ENCODE measurements at places on chromosomes 2 and 18.

DNA sequence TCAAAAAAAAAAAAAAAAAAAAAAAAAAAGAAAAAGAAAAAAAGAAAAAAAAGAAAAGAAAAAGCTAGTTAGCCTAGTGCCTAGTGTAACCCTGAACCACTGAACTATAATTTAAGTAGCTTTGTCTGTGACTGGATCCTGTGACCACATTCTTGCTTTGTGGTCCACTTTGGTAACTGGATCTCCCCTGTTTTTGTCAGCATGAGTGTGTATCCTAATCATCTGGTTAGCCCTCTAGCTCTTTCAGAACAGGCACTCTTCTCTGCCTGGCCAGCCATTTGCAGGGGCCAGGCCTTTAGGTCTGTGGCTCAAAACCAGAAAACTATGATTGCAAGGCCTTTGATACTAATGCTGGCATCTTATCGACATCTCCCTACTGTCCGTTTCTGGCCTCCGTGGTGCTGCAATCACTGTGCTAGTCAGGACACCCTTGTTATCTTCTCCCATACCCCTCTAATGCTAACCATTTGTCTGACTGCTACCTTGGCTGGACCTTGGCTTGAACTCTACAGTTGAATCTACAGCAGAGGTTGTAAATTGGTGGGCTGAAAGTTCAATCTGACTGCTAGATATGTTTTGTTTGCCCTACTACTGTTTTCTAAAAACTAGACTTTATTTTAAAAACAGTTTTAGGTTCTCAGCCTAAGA is 40.5 kb downstream of the RBKS start:
- no peak for DNase-seq

GRCh38 chr2:219645631-219646527 is 18.4 kb downstream of the SLC4A3 start:
- peak; percentile 80 for DNase-seq

DNA sequence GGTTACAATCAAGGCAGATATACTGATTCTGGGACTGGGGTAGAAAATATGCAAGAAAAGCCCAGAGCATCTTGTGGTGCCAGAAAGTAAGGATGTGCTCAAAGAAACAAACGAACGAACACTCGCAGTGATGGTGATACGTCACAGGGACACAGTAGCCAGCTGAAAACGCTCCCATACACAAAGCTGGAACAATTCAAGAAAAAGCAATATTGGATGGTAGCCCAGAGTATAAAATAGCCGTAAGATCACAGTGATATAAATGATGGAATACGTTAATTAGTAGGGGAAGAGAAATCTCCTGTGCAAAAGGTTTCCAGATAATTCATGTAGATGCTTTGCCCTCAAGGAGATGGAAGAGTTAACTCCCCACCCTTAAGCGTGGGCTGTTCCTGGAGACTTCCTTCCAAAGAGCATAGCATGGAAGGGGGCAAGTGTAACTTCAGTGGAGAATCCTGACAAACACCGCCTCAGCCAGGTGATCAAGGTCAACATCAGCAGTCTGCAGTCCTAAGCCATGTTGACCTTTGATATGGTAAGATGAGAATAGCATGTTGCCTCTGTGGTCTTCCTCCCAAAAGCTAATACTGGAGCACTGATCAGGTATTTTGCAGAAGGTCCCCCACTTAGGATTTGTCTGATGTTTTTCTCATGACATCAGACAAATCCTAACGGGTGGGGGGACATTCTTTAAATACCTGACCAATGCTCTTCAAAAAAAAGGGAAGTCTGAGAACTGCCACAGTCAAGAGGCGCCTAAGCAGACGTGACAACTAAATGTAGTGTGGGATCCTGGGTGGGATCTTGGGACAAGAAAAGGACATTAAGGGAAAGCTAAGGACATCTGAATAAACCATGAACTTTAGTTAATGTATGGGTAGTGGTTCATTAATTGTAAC is 99.0 kb downstream of the NCK2 start:
- no peak for DNase-seq

- DNase-seq = no peak
Observed at GRCh38 chr2:47935071-47935470, 28.8 kb upstream of the FBXO11 start.

GRCh38 chr2:37871456-37872191 is 53.5 kb upstream of the RMDN2 start:
- DNase-seq = peak; percentile 80

GRCh38 chr2:61471905-61472805 is 1.3 kb upstream of the USP34 start:
- DNase-seq = peak; percentile 45

GRCh38 chr2:219783359-219783975 is 156.0 kb downstream of the SLC4A3 start:
- DNase-seq = no peak

DNA sequence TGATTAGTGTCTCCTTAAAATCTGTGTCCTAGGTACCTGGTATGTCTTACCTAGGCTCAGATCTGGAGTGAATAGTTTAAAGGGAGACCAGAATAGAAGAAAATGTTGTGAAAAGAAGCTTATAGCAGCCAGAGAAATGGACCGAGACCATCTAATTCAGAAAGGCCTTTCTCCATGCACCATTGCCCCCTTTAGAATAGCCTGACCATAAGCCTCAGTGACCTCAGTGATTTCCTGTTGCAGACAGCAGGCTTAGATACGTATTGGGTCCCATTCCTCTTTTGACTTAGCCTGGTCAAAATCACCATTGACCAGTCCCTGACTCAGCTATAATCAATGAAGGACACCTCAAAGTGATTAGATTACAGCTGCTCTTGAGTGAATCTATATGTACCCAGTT is 690.7 kb upstream of the KLHL29 start:
- no peak for DNase-seq

DNA sequence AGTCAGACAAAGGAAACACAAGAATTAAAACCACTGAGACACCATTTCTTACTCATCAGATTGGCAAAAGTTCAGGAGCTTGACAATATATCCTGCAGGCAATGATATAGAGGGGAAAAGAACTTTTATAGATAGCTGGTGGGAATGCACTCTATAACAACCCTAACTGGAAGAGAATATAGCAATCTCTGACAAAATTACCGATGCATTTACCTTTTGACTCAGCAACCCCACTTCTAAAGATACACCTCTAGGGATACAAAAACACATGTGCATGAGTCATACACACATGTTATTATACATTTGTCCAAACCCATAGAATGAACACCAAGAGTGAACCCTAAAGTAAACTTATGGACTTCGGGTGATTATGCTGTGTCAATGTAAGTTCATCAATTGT is 79.4 kb upstream of the SRD5A2 start:
- no peak for DNase-seq

- DNase-seq = no peak
Observed at GRCh38 chr2:23682481-23682880, 244.4 kb downstream of the ATAD2B start.

- no peak for DNase-seq
Observed at GRCh38 chr2:169349535-169349934, 12.8 kb downstream of the LRP2 start.

GRCh38 chr2:34738691-34739090 is 1139.6 kb upstream of the FAM98A start:
- no peak for DNase-seq

- no peak for DNase-seq
Observed at GRCh38 chr2:167692936-167693335, 554.5 kb downstream of the STK39 start.

DNA sequence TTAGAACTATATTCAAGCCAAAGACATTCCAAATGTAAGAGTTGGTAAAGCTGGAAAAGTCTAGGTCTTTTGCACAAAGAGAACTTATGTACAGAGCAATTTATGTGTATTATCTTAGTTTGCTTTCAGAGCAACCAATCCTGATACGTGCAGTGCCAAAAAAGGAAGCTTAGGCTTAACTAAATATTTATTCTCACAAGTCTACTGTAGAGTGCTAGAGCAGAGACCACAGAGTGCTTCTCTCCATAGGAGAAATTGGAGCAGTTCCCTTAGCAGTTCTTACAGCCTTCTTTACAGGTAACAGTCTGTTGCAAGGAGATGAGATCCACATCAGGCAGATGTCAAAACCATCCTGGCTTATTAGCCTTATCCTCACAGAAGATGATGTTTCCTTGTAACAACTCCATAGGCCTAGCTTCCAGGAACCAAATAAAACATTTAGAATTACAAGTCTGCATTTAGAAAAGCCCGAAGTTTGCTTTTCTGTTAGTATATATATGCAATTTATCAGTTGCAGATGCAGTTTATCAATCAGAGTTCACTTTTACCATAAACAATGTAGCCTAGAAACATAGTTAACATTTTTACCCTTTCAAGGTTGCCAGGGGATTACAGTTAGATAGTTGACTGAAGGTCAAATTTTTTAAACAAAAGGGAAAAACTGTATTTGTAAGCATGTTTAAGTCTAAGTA is 250.6 kb upstream of the KCNJ3 start:
- DNase-seq = no peak

GRCh38 chr18:79910563-79911343 is 40.7 kb downstream of the SLC66A2 start:
- no peak for DNase-seq

DNA sequence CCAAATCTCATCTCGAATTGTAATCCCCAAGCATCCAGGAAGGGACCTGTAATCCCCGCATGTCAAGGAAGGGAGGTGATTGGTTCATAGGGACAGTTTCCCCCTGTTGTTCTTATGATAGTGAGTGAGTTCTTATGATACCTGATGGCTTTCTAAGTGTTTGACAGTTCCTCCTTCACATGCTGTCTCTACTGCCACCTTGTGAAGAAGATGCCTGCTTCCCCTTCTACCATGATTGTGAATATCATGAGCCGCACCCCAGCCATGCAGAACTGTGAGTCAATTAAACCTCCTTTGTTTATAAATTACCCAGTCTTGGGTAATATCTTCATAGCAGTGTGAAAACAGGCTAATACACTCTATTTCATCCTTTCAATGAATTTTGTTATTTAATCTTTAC is 446.7 kb downstream of the RNF144A start:
- no peak for DNase-seq

- DNase-seq = no peak
Observed at GRCh38 chr18:50628533-50628905, 68.6 kb downstream of the MAPK4 start.

DNA sequence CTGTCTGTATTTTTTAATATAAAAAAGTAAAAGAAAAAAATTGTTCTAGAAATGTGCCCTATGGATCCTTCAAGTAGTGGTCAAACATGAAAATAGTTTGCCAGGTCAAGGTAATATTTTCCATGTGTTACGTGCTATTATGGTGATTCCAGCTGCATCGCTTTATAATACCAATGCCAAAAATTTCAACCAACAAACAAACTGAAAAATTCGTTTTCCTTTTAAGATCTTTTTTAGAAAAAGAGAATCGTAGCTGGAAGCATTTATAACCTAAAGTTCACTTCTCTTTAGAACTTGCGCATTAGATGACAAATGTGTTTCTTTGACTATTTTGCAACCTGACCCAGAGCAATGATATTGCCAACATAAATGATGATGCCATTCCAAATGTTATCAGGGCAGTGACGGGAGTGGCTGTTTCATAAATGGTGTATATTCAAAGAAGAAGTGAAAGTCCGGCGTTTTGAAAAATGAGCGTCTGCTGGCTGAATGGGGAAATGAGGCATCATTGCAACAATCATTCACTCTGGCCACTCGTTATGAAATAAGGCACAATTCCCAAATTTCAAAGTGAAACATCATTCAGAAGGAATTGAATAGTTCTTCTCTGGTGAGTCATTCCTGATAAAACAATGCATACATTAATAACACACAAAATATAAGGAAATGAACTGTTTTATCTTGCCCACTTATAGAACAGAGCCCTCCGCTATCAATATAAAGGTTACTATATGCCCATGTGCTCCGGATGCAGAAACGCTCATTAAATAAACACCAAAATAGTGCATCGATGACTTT is 297.4 kb downstream of the TGIF1 start:
- peak; percentile 8 for DNase-seq

DNA sequence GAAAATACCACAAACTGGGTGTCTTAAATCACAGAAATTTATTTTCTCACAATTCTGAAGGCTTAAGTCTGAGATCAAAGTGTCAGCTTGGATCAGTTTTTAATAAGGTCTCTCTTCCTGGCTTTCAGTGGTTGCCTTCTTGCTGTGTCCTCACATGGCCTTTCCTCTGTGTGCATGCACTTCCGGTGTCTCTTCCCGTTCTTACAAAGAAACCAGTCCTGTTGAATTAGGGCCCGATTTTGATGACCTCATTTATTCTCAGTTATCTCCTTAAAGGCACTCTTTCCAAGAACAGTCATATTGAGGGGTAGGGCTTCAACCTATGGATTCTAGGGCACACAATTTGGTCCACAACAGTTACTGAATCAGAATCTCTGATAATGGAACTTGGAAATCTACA is 5.4 kb upstream of the XIRP2 start:
- peak; percentile 12 for DNase-seq

GRCh38 chr18:52348209-52348608 is 8.2 kb downstream of the DCC start:
- DNase-seq = peak; percentile 3

- peak; percentile 26 for DNase-seq
Observed at GRCh38 chr18:2846636-2847316, at the start of gene EMILIN2. EMILIN2 (plus strand) TSS chr18:2847006; CDS start chr18:2847189, 183 bp downstream.

DNA sequence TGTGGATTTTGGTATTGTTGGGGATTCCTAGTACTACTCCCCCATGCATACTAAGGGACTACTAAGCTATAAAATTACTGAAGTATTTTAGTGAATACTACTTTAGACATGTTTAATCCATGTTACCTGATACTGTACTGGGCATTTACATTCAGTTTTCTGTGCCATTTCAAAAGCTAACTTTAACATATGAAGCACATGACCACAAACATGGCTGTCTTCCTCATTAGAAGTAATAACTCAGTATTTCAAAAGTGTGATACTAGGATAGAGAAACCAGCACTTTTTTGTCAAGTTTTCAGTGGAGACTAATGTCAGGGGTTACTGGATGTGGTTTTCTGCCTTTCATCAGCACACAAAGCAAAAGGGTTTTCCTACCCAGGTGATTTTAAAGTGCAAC is 27.9 kb downstream of the WDR33 start:
- no peak for DNase-seq

GRCh38 chr2:32963941-32964340 is 17.2 kb downstream of the LTBP1 start:
- peak; percentile 38 for DNase-seq

- peak; percentile 54 for DNase-seq
Observed at GRCh38 chr2:96330407-96330806, 5.2 kb upstream of the NCAPH start.

DNA sequence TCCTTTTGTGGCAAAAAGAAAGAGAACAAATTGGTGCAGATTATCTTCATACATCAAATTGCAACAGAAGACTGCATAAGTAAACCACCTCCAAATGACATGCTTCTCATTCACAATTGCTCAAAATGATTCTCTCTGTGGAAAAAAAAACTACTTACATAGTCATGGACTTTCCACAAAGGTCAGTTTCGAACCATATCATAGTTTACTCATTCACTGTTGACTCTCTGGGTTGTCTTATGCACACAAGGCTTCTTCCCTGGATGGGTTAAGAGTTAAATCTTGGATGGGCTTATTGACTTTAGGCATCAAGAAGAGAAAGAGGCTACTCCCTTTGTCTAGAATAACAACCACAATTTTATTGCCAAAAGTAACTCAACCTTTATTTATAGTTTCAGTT is 91.3 kb upstream of the RAB27B start:
- DNase-seq = peak; percentile 32

GRCh38 chr18:69752737-69753380 is 194.8 kb downstream of the CD226 start:
- DNase-seq = no peak

GRCh38 chr2:25664183-25664964 is 9.0 kb downstream of the DTNB start:
- peak; percentile 77 for DNase-seq

- no peak for DNase-seq
Observed at GRCh38 chr2:150135223-150135883, 352.1 kb downstream of the RND3 start.

Data from iris pigment epithelial cell (primary cell).